ENCODE measurements at places on chromosomes 12 and 14. TPM values are rescaled to one million over a fixed set of nuclear protein-coding genes. Genes with fewer than 3 reads are reported as not detected.

- no peak overlapping the region for H3K27ac ChIP-seq
- no peaks in the 10 kb centered on the region for H3K36me3 ChIP-seq
- peak; percentile 59 for DNase-seq
- no peaks in the 10 kb centered on the region for H3K27me3 ChIP-seq
- H3K4me3 ChIP-seq, result no peak overlapping the region
- peaks cover 9% of the 10 kb centered on the region for H3K4me1 ChIP-seq
Measured at GRCh38 chr12:81809829-81810595, 50.9 kb upstream of the PPFIA2 start.

The PCED1B gene
- total RNA-seq, result 39.8 TPM

DNA sequence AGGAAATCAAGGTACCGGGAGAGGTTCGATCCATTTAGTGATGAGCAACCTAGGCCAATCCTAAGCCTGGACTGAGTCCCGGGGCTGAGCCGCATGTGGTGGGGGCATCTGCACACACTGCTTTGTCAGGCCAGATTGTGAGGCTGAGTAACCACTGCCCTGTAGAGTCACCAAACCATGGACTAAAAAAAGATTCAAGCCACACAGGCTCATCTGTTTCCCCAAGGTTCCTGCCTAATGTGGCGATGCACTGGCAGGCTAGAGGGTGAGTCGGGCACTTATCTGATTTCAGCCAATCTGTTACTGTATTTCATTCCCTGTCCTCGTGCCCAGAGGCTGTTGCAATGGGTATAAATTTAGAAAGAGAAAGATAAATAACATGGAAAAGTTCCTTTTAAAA is 140.8 kb downstream of the TTC7B start:
- no peaks in the 10 kb centered on the region for H3K27me3 ChIP-seq
- H3K27ac ChIP-seq, result no peak overlapping the region
- DNase-seq, result no peak
- H3K4me3 ChIP-seq, result no peak overlapping the region

The CRIP1 gene
- total RNA-seq, result 140 TPM

GRCh38 chr12:52351196-52352059 is 15.9 kb downstream of the KRT85 start:
- no peaks in the 10 kb centered on the region for H3K36me3 ChIP-seq
- DNase-seq, result no peak
- H3K4me1 ChIP-seq, result 0 out of 2 replicates have a peak, but pooled peaks cover 3% of the 10 kb centered on the region
- H3K4me3 ChIP-seq, result no peak overlapping the region
- H3K27ac ChIP-seq, result no peak overlapping the region

The ATP6V1D gene
- total RNA-seq, result 88.5 TPM

DNA sequence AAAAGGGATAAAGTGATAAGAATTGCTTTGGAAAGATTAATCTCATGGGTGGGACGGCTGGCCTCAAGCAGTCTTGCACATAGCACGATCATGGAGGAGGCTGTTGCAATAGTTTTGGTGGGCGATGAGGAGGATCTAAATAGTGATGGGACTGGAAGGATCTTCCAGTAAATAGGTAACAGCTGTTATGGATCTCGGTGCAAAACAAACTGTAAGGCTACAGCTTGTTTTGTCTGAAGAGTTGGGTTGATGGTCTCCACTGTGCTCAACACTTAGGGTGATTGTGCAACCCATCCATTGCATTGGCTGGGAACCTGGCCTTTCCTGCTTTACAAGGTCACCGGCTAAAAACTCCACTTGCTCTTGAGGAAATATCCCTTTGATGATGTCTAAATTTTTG is 21.0 kb downstream of the IGF1 start:
- H3K27me3 ChIP-seq, result no peaks in the 10 kb centered on the region
- H3K4me3 ChIP-seq, result no peak overlapping the region
- DNase-seq, result no peak
- peaks cover 6% of the 10 kb centered on the region for H3K4me1 ChIP-seq
- H3K36me3 ChIP-seq, result no peaks in the 10 kb centered on the region
- H3K27ac ChIP-seq, result no peak overlapping the region

GRCh38 chr14:63404906-63405305 is 86.2 kb upstream of the GPHB5 start:
- H3K4me1 ChIP-seq, result peaks cover 10% of the 10 kb centered on the region
- DNase-seq, result no peak
- no peak overlapping the region for H3K4me3 ChIP-seq
- 0 out of 2 replicates have a peak overlapping the region, but pooled peaks have one; percentile 7 for H3K27ac ChIP-seq

- H3K27ac ChIP-seq, result no peak overlapping the region
- no peaks in the 10 kb centered on the region for H3K4me1 ChIP-seq
- no peaks in the 10 kb centered on the region for H3K27me3 ChIP-seq
- no peaks in the 10 kb centered on the region for H3K36me3 ChIP-seq
Measured at GRCh38 chr12:86601550-86602308, 345.5 kb upstream of the MGAT4C start.

DNA sequence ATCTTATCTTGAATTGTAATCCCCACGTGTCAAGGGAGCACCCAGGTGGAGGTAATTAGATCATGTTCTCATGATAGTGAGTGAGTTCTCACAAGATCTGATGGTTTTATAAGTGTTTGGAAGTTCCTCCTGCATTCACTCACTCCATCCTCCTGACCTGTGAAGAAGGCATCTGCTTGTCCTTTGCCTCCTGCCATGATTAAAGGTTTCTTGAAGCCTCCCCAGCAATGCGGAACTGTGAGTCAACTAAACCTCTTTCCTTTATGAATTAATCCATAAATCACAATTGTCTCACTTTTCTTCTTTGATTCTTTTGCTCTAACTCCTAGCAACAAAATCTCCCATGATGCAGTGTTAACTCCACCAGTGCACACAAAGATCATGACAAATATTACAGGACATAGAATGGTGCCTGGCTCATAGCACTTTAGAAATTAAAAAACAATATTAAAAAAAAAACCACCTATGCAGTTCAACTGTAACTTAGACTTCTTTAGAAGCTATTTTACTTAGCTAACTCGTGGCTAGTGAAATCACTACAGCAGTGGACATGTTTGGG is 37.6 kb upstream of the MGAT4C start:
- H3K36me3 ChIP-seq, result no peaks in the 10 kb centered on the region
- no peak overlapping the region for H3K4me3 ChIP-seq
- no peaks in the 10 kb centered on the region for H3K27me3 ChIP-seq
- H3K27ac ChIP-seq, result no peak overlapping the region
- H3K4me1 ChIP-seq, result no peaks in the 10 kb centered on the region
- DNase-seq, result no peak

GRCh38 chr14:105883066-105884005 is 357.0 kb downstream of the TMEM121 start:
- H3K27ac ChIP-seq, result no peak overlapping the region
- no peaks in the 10 kb centered on the region for H3K27me3 ChIP-seq
- no peaks in the 10 kb centered on the region for H3K4me1 ChIP-seq
- H3K36me3 ChIP-seq, result no peaks in the 10 kb centered on the region

The GPRC5A gene
- total RNA-seq, result not detected

The GLIPR1L1 gene
- not detected for total RNA-seq

- peak overlapping the region; percentile 24 for H3K27ac ChIP-seq
- peak; percentile 64 for DNase-seq
- peaks cover 16% of the 10 kb centered on the region for H3K4me1 ChIP-seq
- H3K27me3 ChIP-seq, result no peaks in the 10 kb centered on the region
Measured at GRCh38 chr14:77000340-77001270, 27.9 kb downstream of the IRF2BPL start.

The TBX5 gene
- not detected for total RNA-seq

DNA sequence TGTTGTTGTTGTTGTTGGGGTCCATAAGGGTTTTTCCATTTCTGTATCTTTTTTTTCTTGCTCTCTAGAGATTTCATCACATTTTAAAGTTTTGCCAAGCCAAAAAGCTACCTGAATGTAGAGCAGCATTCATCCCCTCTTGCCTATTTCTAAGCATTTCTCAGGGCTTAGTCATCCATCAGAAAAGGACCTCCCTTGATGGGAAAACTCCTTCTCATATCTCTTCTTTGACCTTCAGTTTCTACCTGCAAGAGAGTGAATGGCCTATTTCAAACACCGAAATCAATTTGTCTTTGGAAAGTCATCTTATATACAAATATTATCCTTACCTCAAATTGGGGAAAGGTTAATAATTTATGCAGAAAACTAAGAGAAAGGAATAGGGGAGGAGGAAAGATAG is 4.5 kb downstream of the MYBPC1 start:
- no peaks in the 10 kb centered on the region for H3K36me3 ChIP-seq
- no peaks in the 10 kb centered on the region for H3K4me1 ChIP-seq
- H3K27me3 ChIP-seq, result no peaks in the 10 kb centered on the region
- DNase-seq, result no peak
- H3K27ac ChIP-seq, result no peak overlapping the region

The TTC6 gene
- total RNA-seq, result not detected

DNA sequence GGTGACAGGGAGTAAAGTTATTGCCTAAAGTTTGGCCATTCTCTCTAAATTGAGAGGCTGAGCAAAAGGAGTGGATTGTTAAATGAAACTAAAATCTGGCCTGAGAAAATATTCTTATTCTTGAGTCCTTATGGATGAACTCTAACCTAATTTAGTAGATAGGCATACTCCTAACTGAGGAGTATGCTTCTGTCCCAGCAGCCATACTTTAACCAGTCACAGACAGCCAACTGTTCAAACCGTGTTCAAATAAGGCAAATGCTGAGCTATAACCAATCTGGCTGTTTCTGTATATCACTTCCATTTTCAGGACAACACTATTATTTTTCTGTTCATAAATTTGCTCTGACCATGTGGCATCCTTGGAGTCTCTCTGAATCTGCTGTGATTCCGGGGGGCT is 75.9 kb upstream of the RERGL start:
- no peak for DNase-seq
- H3K27ac ChIP-seq, result no peak overlapping the region
- no peaks in the 10 kb centered on the region for H3K36me3 ChIP-seq
- no peak overlapping the region for H3K4me3 ChIP-seq

- H3K36me3 ChIP-seq, result no peaks in the 10 kb centered on the region
- no peaks in the 10 kb centered on the region for H3K27me3 ChIP-seq
- no peak for DNase-seq
- H3K4me1 ChIP-seq, result peaks cover 6% of the 10 kb centered on the region
- H3K4me3 ChIP-seq, result no peak overlapping the region
Measured at GRCh38 chr12:104643093-104643818, 186.5 kb downstream of the CHST11 start.
